Ureter (tissue), 1 donor: ENCODE measurements at places on chromosomes 1 and 21. TPM values are rescaled to one million over a fixed set of nuclear protein-coding genes. Genes with fewer than 3 reads are reported as not detected.

SON gene
- 390 TPM for total RNA-seq

FAM163A gene
- 0.16 TPM for total RNA-seq

FUBP1 gene
- total RNA-seq = 223 TPM

IL24 gene
- not detected for total RNA-seq

LRP8 gene
- 11.3 TPM for total RNA-seq

FAM72A gene
- not detected for total RNA-seq

MAB21L3 gene
- total RNA-seq = 3.6 TPM

C1orf185 gene
- total RNA-seq = not detected

NPL gene
- 25.6 TPM for total RNA-seq

GAS5 gene
- 543 TPM for total RNA-seq

LRRC7 gene
- total RNA-seq = 2.4 TPM

CDA gene
- total RNA-seq = 3.5 TPM

PRKCZ gene
- total RNA-seq = 41.6 TPM

OR2M3 gene
- not detected for total RNA-seq

CRYZ gene
- 71.3 TPM for total RNA-seq

OR2M7 gene
- total RNA-seq = not detected
